ENCODE measurements at places on chromosomes 1 and 21.

DNA sequence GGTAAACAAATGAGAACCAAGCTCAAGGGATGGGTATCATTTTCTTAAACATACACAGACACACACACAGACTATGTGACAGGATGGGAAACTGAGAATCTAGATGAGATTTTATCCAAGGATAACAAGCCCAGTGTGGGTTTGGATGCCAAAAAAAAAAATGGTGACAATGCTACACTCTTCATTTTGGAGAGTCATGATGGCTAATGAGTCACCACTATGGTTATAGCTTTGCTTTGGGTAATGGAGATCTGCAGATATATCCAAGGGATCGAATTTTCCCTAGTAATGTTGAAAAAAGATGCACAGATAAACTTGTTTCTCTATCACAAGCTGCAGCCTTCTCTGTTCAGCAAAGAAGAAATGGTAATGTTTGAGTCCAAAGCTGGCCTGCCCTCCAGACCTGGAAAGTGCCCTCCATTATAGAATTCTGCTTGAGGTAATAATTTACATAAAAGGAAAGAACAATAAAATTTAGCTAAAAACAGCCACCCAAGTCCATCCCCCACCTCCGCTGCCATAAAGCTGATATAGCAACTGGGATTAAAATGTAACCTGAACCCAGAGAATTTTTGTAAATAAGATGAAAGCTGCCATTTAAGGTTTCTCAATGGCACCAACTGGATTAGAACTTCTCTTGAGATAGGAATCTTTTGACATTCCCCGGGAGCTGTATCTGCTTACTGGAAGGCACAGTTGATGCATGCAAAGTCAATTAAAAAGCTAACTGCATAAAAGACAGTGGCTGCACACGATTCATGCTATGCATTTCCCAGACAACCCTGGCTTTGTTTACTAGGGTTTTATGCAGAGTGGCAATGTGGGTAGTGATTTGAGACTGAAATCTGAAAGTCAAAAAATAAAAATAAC is 395.2 kb upstream of the LYPLAL1 start:
- DNase-seq: no peak

- no peak for DNase-seq
Measured at GRCh38 chr1:10986525-10986890, 25.9 kb upstream of the TARDBP start.

DNA sequence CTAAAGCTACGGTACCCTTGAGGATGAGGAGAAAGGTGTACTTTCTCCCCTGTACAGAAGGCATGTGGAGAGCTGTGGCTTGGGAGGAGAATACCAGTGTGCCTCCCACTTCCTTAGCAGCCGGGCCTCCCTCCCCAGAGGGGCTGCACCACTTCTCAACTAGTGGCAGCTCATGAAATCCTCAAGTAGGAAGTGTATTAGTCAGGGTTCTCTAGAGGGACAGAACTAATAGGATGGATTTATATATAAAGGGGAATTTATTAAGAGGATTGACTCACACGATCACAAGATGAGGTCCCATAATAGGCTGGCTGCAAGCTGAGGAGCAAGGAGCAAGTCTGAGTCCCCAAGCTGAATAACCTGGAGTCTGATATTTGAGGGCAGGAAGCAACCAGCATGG is 53.1 kb upstream of the PPP2R5A start:
- no peak for DNase-seq

DNA sequence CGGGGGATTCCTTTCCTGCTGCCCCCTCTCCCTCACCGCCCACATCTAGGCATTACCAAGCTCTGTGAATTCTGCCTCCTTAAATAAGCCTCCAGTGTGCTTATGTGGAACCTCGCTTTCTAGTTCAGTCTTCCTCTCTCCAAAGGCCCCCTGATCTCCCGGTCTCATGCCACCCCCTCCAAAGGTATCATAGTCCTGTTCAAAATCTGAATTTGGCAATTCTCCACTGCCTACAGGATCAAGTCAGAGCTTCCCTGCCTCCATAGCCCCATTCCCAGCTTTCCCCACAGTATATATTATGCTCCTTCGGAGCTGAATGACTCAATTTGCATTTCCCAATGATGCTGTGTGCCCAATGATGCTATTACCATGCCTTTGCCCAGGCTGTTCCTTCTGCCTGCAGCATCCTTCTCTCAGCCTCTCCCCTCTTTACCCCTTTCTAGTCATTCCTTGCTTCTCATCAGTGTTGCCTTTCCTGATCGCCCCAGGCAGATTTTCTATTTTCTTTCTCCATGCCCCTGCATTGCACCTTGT is 1.7 kb downstream of the AZIN2 start:
- no peak for DNase-seq

DNA sequence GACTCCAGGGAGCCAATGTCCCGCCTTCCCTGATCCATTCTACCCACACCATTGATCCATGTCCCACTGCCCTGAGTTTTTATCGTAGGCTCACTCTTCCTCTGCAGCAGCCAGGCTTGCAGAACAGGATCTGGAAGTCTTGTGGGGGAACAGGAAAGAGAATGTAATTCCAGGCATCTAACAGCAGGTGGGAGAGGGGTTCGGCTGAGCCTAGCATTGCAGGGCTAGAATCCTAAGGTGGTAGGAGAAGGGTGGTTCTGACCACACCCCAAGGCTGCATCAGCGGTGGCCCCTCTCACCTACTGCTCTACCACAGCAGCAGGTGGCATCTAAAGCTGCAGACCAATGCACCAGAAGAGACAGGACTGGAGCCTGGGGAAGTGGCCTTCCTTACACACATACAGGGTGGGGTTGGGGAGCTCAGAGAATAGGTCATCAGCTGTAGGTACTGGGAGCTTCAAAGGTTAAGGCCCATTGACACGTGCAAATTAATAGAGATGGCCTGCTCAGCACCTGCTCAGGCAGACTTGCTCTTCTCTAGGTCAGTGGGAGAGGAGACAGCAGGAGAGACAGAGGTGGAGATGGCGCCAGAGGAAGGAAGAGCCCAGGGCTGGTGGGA is 20.5 kb downstream of the KNCN start:
- DNase-seq: no peak

- DNase-seq: no peak
Measured at GRCh38 chr21:43210454-43211071, 41.8 kb downstream of the CRYAA start.

GRCh38 chr1:159882527-159882862 is 17.5 kb downstream of the CFAP45 start:
- DNase-seq: no peak

DNA sequence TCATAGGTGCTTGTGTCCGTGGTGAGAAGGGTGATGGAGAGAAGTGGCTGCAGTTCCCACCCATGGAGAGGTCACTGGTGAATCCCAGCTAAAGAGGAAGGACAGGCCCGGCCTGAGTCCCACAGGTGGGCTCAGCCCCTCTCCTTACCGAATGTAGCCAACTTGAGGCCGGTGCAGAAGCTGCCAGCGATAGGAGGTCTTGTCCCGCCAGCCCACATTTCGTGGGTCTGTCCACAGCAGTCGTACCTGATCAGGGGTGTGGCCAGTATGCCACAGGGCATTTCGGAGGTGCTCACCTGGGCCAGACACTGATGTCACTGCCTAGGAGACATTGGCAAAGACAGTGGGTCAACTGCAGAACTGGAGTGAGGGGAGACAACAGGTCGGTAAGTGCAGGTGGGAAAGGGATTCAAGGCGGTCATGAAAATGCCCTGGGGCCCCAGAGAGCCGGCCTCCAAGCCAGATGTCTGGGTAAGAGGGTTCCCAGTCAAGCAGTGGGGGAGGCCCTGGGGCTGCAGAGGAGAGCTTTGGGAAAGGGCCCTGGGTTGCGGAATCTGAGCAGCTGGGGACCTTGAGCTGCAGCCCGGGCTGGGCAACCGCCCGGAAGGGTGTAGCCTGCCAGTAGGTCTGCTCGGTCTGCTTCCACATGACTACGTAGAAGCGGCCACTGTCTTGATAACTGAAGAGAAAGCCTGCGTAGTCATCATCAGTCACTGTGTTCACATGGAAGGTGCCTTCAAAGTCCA is 10.6 kb downstream of the THBS3 start:
- DNase-seq: no peak

- DNase-seq: no peak
Measured at GRCh38 chr1:27724961-27725373, 794 bp upstream of the FAM76A start.

- peak; percentile 81 for DNase-seq
Measured at GRCh38 chr1:161182214-161182613, 4.9 kb upstream of the B4GALT3 start.

DNA sequence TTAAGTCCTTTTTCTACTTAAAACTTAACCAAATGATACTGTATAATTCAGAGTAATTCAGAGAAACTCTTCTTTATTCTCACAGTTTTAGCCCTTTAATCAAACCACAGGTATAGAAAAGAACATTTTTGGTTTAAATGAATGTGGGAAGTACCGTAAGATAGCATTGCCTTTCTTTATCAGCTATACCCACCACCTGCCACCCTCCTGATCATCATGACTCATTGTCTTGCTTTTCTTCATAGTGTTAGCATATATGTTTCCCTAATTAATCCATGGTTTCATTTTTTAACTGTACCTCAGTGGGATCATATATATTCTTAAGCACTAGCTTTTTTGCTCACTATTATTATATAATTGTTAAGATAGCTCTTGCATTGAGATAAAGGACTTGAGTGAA is 27.5 kb upstream of the ANGPTL1 start:
- DNase-seq: no peak

- no peak for DNase-seq
Measured at GRCh38 chr1:73096841-73097240, 814.5 kb upstream of the NEGR1 start.

DNA sequence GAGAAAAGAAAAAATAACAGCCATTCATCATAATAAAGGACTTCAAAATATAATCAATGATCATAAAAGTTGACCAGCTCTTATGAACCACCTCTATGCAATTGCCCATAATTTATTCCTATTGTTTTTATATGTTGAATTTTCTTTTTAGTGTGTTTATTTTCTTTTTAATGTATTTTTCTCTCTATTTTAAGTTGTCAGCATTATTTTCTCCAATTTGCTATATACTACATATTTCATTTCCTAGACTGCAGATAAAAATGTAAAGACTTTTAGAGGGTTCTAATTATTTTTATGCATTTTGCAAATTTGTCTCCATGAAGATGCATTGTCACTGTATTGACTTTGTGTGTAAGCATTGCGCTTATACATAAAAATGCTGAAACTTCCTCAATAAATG is 58.4 kb downstream of the MROH9 start:
- no peak for DNase-seq

- DNase-seq: no peak
Measured at GRCh38 chr1:243642936-243643335, 207.1 kb downstream of the AKT3 start.

DNA sequence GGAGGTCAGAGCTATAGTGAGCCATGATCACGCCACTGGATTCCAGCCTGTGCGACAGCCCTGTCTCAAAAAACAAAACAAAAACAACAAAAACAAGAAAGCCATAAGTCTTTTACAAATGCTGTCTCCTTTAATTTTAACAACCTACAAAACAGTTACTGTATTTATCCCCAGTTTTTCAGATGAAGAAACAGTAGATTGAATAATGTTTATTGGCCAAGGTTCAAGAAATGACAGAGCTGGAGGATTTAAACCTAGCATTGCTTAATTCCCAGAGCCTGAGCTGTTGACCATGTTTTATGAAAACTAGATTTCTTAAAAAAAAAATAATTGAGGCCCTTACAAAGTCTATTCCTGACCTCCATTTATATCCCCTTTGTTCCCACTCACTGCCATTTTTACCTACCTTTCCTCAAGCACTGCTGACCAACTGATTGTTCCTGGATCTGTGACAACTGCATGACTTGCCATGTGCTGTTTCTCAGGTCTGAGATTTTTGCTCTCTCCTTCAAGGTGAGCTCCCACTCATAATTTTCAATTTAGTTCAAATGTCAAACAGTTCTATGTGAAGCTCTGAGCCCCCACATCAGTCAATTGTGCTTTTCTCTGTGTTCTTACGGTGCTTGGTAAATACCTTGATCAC is 140.8 kb downstream of the CHRM3 start:
- DNase-seq: no peak

- no peak for DNase-seq
Measured at GRCh38 chr21:35932232-35932911, 128.0 kb downstream of the SETD4 start.

DNA sequence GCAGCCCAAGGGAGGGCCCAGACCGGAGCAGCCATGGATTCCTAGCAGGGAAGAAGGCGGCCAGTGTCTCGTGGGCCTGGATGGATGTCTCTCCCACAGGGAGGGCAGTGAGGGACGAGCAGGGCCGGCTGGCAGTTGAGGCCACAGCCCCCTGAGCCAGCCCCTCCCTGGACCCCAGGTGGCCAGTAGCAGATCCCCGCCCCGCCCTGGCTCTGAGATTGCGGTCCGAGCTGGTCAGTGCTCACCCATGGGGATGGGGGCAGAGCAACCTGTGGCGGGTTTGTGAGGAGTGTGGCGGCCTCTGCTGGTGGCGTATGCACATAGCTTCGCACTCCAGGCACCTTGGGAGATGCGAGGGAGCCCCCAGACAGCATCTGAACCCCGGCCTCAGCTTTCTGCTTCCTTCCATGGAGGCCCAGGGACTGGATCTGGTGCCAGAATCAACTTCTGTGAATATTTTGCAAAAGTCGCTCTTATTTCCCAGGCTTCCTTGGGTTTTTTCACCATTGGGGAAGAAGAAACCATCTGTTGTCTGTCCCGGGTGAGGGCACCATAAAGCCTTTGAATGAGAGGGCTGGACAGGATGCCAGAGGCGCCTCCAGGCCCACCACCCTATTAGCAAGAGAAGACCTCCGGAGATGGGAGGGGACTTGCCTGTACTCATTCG is 8.4 kb upstream of the KCNN3 start:
- DNase-seq: peak; percentile 74

GRCh38 chr1:212683357-212683722 is 16.3 kb downstream of the BATF3 start:
- peak; percentile 68 for DNase-seq

DNA sequence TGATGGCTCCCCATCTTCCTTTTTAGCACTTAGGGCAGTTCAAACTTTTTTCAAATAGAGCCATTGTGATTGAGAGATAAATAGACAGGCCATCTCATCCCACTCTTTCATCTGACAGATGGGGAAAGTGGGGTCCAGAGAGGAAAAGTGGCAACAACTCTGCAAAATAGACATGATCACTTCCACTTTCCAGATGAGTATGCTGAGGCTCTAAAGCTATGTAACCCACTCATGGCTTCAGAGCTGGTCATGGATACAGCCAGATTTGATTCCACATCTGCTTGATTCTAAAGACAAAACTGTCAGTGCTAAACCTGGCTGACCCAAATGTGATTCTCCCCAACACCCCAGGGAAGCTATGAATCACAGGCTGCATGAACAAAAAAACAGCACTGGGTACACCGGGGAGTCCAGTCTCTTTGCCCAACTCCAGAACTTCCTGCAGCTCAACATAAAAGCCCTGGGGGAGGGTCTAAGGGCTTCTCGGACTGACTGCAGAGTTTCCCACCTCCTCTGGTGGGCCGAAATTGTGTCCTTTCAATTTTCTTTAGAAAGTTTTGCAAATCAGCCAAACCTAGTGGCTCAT is 59.3 kb downstream of the PLPP3 start:
- no peak for DNase-seq

GRCh38 chr1:101293461-101294051 is 56.7 kb downstream of the S1PR1 start:
- no peak for DNase-seq

GRCh38 chr1:98001764-98002163 is 80.9 kb upstream of the DPYD start:
- no peak for DNase-seq

Data from CD8-positive, alpha-beta T cell (primary cell).